ENCODE measurements at places on chromosomes 7 and 10.

GRCh38 chr10:114516356-114516755 is 112.1 kb upstream of the AFAP1L2 start:
- no peak for DNase-seq

DNA sequence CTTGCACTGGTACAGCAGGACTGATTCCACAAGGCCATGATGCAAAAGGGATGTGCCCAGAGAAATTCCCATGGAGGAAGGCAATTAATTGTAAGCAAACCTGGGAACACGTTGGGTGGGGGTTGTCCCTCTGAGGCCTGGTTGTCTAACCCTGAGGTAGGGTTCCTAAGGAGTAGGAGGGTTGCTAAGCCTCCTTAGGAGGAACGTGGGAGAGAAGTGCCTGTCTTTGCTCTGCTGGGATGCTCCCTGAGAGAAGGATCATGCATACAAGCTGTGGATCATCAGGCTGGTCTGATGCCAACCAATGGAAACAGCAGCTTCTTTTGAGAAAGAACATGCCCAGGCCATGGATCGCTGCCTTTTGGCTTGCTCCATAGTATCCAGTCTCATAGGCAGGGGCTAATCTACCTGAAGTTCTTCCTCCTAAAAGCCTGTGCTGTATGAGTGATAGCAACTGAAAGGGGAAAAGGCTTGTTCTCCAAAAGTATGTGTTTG is 203.7 kb upstream of the NPVF start:
- DNase-seq: no peak

- DNase-seq: no peak
Observed at GRCh38 chr7:31663072-31663471, 23.9 kb upstream of the PPP1R17 start.

- DNase-seq: no peak
Observed at GRCh38 chr7:107152011-107152410, 16.8 kb upstream of the HBP1 start.

- no peak for DNase-seq
Observed at GRCh38 chr10:126734015-126734414, 63.5 kb upstream of the C10orf90 start.

DNA sequence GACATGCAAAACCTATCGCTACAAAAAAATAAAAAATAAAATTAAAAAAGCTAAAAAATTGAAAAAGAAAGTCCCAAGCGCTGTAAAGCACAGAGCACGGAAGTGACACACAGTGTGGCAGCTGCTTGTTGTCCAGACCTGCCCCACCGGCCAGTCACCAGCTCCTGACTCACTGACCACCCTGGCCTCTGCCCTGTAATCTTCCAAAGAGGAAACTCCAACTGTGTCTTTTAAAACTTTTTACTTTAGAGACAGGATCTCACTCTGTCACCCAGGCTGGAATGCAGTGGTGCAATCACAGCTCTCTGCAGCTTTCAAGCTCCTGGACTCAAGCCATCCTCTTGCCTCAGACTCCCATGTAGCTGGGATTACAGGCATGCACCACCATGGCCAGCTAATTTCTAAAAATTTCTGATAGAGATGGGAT is 23.6 kb downstream of the GNA12 start:
- no peak for DNase-seq

GRCh38 chr10:8297959-8298358 is 243.5 kb downstream of the GATA3 start:
- no peak for DNase-seq

DNA sequence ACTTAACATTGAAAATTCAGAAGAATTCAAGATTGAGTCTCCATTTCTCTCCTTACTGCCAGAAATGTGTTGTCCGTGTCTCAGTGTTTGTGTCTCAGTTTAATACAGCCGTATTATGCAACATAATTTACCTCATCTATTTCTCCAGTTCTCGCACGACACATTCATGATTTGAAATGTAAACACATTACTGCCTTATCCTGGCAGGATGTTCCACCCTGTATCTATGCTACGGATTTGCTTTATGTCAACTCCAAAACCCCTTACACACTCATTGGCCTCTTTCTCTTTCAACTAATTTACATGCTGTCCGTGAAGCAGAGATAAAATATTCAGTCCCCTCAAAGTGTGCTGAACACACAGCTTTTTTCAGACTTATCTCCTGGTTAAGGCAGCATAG is 653.7 kb upstream of the SEMA3D start:
- no peak for DNase-seq

- no peak for DNase-seq
Observed at GRCh38 chr10:119852822-119853221, 19.8 kb downstream of the MCMBP start.

DNA sequence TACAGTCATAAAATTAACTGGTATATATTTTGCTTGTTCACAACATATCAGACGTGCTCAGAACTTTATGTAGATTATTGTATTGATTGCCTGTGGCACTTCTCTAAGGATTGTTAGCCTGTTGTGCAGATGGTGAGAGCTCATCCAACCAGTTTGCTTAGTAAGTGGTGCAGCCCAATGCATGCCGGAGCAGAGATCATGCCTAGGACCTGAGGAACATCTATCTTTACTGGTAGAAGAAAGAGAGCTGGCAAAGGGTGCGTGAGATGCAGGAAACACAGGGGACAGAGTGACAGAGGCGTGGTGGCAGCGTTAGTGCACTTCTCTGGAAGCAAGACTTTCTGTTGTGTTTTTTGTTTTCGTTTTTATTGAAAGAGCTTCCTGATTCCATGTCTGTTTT is 35.9 kb downstream of the CCM2 start:
- no peak for DNase-seq

- DNase-seq: no peak
Observed at GRCh38 chr10:1454428-1454827, 282.9 kb downstream of the ADARB2 start.

DNA sequence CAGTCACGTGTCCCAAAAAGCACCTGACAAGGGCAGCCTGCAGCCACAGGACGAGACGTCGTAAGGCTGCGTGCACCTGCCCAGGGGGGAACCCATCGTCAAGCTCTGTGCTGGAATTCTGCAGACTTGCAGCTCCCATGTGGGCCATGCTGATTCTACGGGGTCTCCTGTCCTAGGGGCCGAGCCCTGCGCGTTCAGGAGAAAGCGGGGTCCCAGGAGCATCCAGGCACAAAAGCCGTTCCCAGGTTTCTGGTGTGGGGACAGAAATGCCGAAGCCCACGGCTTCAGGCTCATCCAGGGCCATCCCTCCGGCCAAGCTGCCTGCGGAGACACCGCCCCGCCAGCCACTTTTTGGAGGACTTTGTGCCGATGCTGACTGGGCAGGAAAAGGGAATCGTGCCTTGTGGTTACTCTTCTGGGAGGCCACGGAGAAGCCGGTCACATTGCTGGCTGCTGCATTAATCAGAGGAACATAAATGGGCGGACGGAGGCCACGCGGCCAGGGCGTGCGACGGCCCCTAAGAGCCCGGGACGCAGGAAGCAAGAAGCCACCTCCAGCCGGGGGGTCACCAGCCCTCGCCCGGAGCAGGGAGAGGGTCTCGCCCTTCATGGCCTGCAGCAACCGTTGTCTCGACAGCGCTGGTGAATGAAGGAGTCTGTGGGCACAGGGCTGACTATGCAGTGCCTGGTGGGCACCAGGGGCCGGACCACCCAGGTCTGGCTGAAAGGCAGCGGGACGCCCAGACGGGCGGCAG is 62.6 kb upstream of the PDGFA start:
- no peak for DNase-seq

GRCh38 chr7:29337546-29338116 is 143.1 kb downstream of the CHN2 start:
- no peak for DNase-seq

- DNase-seq: peak; percentile 45
Observed at GRCh38 chr10:3172081-3172445, 519 bp downstream of the PITRM1 start.
